Inflammatory macrophage treated with lipopolysaccharide for 4 hours (primary cell): ENCODE measurements at places on chromosomes 2 and 18.

DNA sequence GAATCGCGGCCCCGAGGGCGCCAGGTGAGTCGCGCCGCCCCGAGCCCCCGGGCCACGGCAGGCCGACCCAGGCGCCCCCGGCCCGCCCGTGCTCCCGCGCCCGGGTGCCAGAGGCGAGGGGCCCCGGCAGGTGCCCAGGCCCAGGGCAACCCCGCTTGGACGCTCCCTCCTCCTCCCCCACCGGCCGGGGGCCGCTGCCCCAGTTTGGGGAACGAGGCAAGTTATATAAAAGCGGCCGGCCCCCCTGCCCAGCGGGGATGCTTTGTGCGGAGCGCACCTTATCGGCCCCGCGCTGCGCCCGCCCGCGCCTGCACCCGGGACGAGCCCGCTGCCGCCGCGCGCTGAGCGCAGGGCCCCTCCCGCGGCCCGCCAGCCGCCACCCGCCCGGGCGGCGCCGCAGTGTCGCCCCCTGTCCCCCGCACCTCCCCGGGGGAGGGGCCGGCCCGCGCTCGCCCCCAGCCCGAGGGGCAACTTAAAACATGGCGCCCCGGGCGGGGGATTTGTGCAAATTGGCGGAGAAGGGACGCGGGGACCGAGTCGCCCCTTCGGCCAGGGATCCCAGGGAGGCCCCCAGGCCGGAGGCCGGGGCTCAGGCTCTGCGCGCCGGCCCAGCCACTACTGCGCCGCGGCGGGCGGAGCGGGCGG, 639 bp downstream of the EPB41L3 start:
- peak; percentile 27 for DNase-seq

- no peak for DNase-seq
Measured at GRCh38 chr2:217919204-217919603, 83.6 kb downstream of the TNS1 start.

DNA sequence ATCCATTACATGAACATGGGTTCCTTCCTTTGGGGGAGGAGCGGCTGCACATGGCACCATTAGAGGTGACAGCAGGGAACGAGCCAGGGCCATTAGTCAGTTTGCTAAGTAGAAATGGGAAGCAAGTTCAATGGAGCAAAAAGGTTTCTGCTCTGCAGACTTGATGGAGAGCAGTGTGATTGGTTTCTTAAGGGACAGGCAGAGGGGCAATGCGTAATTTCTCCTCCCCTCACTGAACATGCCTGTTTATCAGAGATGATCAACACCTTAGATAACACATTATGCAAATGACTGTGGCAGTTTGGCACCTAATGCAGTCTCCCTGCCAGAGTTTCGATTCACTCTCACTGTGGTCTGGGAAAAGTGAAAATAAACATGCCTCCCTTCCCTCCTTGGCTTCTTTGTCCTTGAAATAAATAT, 414.5 kb downstream of the STK39 start:
- DNase-seq, result no peak

- no peak for DNase-seq
Measured at GRCh38 chr18:60555625-60556024, 183.1 kb upstream of the MC4R start.

DNA sequence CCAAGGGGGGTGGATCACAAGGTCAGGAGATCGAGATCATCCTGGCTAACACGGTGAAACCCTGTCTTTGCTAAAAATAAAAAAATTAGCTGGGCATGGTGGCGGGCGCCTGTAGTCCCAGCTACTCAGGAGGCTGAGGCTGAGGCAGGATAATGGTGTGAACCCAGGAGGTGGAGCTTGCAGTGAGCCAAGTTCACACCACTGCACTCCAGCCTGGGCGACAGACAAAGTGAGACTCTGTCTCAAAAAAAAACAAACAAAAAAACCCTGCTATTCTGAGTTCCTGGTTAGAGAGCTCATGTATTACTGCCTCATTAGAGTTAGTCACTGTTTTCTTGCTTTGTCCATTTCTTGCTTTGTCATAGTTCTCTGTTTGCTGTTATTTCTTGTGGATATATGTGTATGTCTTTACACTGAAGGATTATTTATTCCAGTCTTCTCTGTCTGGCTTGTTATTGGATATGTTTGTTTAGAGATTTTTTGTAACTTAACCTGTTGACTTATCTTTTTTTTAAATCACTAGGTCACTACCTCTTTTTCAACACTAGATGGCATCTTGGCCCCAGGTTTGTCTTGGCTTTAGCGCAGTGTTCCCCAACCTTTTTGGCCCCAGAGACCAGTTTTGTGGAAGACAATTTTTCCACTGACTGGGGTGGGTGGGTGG, 17.0 kb downstream of the TTLL4 start:
- peak; percentile 62 for DNase-seq

- no peak for DNase-seq
Measured at GRCh38 chr2:64650722-64651338, 2.9 kb downstream of the SERTAD2 start.

DNA sequence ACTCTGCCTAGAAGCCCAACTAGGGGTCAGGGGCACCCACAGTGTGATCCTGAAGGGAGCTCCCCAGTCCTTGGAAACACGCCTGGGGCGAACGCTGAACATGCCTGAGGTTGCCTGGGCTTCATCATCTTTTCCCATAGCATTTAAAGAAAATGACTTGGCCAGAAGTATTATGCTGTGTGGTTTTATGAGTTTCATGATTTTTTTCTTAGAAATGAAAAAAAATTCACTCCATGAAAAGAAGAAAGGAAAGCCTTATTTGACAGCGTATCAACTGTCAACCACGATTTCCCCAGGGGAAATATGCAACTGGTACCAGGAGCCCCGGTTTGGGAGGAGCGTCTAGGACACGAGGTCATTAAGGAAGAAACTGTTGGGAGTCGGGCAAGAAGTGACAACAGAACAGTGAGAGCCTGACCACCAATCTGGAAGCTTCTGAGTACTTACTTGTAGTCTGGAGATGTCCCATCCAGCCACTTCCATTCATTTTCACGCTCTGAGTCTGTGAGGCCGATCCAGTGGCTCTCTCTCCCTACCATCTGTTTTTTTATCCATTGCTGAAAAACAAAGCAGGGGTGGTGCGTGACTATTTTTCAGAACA, 63.5 kb upstream of the THOC1 start:
- DNase-seq, result peak; percentile 39
